ENCODE measurements at places on chromosomes 11 and 22.

DNA sequence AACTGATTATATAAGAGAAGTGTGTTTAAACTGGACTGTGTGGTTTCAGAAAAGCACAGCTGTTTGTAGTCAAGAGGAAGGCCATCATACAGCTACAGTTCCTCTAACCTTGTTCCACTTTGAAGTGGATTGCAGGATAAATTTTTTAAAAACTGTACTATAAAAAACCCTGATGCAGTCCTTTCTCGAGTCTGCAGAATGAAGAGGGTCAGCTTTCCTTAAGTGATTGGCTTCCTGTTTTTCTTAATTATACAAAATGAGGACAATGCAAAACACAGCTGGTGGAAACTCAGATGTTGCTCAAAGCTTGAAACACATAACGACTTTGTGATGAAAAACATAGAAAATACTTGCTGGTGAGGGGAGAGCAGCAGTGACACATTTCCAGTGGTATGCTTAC is 1060.5 kb downstream of the DLG2 start:
- DNase-seq, result no peak

GRCh38 chr11:3198815-3199214 is 19.8 kb downstream of the MRGPRG start:
- DNase-seq, result no peak

DNA sequence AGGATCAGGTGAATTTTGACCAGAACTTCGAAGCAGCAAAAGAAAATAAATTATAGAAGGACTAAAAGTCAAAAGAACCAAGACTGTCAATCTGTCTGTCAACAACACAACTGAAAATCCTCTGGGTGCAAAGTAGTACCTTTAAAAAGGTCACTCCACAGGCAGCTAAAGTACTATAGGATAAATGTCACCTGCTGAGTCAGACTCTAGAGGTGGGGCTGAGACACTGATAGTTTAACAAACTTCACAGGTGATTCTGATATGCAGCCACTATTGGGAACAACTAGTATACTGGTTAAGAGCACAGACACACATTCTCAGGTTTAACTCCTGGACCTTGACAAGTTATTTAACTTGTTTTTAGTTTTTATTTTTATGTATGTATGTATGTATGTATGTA is 107.3 kb downstream of the FCHSD2 start:
- no peak for DNase-seq

DNA sequence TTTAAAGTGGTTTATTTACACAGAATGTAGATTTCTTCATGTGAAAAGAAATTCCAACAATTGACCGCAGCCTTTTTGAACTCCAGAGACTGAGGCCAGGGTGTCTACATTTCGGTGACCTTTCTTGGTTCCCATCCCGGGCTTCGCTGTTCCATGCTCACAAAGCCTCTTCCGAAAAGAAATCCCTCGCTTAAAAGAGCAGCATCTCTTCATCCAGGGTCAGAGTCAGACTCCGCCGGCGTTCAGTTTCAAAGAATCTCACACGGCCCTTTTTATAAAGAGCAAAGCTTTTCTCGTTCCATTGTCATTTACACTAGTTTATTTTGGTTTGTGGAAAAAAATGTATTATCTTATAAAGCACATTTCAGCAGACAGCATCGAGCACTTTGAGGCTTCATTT is 530.6 kb upstream of the B3GAT1 start:
- DNase-seq, result no peak

DNA sequence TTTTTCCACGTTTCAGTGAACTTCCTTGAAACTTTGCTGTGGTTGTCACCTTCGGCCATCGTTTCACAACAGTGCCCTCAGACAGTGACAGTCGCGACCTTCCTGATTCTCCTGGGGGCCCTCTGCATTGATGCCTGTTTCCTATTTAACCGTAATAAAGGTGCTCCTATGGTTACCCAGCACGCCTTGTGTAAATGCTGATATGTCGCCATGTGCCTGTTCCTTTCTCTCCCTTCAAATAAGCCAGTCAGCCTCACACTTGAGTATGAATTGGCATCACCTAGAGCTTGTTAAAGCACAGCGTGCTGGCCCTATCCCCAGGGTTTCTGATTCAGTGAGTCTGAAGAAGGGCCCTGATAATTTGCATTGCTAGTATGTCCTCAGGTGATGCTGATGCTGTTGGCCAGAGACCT is 104.8 kb downstream of the MICAL2 start:
- no peak for DNase-seq

- no peak for DNase-seq
Measured at GRCh38 chr11:116219171-116219635, 553.6 kb downstream of the BUD13 start.

- DNase-seq, result no peak
Measured at GRCh38 chr11:116857316-116857715, 19.9 kb upstream of the APOA1 start.

GRCh38 chr11:105233285-105233684 is 93.7 kb upstream of the CARD18 start:
- DNase-seq, result no peak

DNA sequence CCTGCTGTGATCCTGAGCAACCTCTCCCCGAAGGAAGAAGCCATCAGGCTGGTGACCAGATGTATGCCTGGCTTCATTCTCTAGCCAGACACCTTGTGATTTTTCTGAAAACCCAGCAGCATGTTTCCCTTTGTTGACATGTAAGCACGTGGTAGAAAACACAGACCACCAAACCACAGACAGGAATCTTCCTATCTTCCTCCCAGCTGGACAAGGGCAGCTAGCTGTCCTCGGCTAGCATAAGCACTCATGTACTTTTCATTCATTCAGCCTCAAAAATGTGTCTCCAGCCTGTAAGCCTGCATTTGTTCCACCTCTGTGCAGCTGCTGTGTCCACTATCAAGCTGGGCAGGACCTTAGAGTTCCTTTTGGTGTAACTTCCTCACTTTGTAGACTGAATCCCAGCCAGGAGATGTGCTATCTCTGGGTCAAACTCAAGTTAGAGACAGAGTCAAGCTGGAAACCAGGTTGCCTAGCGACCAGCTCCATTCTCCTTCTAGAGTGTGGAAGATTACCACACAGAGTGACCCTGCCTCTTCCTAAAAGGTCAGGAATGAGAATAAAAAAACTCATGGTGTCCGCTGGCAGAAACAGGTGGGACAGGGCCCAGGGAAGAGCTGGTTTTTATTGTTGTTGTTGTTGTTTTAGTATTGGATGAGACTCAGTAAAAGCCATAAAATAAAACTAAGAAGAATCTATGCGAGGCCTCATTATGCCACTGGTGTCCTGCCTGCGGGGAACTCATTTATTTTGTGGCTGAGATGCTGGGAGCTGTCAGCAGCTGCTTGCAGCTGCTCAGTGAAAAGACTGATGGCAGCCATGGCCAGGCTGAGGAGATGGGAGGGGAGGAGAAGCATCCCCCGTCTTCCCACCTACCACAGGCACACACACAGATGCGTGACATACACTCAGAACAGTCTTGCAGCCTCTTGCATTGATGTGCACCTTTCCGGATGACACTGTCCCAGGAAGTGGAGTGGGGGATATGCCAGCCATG is 7.4 kb upstream of the CLMP start:
- DNase-seq, result no peak

- DNase-seq, result peak; percentile 49
Measured at GRCh38 chr22:24156913-24157821, 24.1 kb upstream of the SUSD2 start.

DNA sequence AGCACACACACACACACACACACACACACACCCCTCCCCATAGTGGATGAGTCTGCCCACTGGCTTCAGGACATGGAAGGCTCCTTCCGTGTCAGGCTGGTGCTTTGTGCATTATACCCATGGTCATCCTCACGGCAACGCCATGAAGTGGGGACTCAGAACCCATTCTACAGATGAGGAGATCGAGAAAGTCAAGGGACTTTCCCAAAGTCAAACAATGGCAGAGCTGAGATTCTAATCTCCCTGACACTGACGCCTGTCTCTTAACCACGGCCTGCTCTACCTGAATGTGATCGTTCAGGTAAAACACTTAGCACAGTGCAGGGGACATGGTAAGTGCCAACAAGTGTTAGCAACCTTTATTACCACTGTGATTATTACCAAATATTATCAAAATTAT is 4.3 kb upstream of the MN1 start:
- no peak for DNase-seq

- DNase-seq, result no peak
Measured at GRCh38 chr11:118641397-118642019, 34.1 kb downstream of the PHLDB1 start.

DNA sequence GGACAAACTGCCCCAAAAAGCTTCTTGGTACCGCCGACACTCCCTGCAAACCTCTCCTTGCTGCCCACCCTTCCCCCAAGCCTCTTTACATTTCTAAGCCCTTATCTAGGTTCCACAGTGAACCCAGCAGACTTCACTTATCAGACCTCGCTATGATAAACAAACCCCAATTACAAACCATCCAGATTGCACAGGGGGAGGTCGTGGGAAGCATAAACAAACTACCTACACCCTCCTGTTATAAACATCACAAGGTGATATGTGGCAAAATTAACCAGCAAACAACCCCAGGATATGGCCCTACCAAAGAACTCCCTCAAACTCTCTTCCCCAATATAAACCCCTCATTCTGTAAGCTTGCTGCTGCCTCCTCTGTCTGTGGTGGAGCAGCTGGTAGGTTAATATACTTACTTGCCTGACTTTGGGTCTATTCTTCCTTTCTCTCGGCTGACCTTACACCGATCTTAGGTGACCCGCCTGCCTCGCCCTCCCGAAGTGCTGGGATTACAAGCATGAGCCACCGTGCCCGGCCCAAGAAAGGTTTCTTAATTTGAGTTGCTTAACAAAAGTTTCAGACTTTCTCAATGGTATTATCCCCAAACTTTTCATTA is 66.0 kb upstream of the TENM4 start:
- DNase-seq, result no peak

- DNase-seq, result no peak
Measured at GRCh38 chr11:74478877-74479731, 11.8 kb upstream of the KCNE3 start.

DNA sequence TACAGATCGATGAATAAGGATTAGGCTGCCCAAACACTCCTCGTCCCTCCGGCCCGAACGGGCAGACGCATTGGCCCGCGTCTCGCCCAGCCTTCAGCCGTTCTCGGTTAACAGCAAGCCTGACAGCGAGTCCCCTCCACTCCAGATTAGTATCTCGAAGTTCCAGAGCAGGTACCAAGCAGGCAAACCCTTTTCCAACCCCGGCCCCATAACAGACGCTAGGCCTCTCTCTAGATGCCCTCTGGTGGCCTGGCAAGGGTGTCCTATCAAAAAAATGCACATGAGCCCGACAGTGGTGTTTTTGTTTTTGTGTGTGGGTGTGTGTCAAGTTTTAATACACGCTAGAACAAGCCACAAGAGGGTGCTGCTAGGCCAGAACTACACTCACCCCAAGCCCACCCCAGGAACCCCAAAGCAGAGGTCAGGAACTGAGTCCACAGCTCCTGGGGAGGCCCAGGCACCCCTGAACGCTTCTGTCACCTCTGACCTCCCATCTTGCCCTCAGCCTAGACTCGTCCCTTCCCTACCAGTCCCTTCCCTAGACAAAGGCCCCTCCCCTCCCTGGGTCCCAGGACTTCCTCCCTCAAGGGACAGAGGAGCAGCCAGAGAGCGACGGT is 658 bp upstream of the ARFGAP2 start:
- DNase-seq, result peak; percentile 60

- DNase-seq, result no peak
Measured at GRCh38 chr11:12889243-12889642, 119.9 kb upstream of the RASSF10 start.

DNA sequence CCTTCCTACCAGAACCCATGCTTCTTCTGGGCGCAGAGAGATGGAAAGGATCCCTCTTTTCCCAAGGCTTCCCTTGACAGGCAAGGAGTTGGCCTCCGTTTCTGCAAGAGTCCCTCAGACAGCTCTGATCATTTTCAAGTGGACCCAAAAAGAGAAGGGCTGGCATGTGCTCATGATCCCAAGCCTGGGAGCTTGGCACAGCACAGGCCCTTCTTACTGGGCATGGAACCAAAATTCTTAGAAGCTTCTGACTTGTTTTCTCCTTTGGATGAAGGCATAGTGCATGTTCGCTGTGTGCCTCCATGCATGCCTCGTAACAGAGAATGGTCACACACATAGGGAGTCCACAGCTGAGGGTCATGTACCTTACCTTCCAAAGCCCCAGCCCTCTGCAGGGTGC is 449.6 kb downstream of the MIAT start:
- DNase-seq, result no peak

GRCh38 chr11:113177671-113178070 is 136.7 kb upstream of the TTC12 start:
- DNase-seq, result no peak

DNA sequence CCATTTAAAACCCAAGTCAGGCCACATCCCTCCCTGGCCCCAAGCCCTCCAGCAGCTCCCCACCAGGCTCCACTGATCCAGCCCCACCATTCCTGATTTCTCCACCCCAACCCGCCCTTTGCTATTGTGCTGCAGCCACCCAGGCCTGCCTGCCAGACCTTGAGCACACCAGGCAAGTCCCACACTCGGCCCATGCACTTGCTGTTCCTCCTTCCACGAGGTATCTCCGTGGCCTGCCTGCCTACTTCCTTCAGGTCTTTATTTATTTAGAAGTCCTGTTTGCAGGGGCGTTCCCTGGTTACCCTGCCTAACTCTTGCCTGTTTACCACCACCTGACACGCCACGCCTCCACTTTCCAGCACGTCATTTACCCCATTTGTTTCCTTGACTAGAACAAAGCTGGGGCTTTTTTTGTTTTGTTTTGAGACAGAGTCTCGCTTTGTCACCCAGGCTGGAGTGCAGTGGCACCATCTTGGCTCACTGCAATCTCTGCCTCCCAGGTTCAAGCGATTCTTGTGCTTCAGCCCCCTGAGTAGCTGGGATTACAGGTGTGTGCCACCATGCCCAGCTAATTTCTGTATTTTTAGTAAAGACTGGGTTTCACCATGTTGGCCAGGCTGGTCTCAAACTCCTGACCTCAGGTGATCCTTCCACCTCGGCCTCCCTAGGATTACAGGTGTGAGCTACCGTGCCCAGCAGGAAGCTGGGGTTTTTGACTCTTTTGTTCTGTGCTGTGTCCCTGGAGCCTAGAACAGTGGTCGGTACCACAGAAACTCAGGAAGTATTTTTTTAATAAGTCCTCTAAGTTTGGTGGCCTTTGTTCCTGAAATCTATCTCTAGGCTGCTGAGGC is 6.7 kb downstream of the CENPM start:
- peak; percentile 93 for DNase-seq

- DNase-seq, result no peak
Measured at GRCh38 chr11:125079151-125079877, 16.2 kb downstream of the SLC37A2 start.

- DNase-seq, result no peak
Measured at GRCh38 chr11:77421041-77421723, 52.7 kb downstream of the PAK1 start.

DNA sequence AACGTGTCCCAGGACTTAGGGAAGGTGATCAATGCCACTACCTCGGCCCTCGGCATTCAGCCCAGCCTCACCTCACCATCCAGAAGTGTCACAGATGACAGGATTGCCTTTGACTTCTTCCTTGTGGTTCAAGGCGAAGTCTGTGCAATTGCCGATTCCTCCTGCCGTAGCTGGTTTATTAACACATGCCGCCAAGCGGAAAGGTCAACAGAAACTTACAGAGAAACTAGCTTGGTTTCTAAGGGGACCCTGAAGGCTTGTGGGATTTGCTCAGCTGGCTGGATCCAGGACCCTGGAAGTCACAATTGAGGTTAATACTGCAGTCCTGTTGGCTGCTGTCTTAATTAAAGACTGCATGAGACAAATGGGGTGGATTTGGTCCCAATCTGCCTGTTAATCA is 65.6 kb downstream of the SHANK2 start:
- no peak for DNase-seq

- no peak for DNase-seq
Measured at GRCh38 chr11:81301166-81301830, 1432.4 kb downstream of the FAM181B start.
